ENCODE measurements at places on chromosomes 13 and 19. TPM values are rescaled to one million over a fixed set of nuclear protein-coding genes. Genes with fewer than 3 reads are reported as not detected.
A peak's percentile ranks its signal among the peaks of the same experiment; 100 is the strongest.

Gene CEACAM7
- total RNA-seq = not detected

DNA sequence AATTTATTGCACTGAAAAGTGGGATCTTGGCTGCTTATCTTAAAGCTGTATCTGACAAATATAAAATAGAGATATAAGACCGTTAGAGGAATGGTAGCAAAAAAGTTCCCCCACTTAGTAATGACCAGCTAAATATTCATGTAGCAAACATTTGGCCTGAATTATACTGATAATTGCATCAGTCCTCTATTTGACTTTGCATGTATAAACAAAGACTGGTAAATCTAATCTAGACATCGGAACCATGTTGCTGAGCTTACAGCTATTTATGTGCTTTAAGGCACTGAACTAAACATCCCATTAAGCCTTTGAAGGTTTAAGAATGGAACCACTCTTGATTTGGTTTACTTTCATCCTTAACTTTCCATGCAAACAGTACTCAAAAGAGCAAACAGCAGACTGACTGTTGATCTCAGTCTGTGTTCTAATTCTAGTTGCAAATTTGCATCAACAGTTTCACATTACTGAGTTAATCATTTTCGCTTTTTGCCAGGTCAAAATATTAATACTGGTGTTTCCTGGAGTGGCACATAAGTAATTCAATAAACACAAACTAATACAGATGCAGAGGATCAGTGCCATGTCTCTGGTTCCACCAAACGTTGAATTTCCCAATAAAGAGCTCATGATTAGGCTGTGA lies 203.5 kb upstream of the HTR2A start:
- DNase-seq = no peak

DNA sequence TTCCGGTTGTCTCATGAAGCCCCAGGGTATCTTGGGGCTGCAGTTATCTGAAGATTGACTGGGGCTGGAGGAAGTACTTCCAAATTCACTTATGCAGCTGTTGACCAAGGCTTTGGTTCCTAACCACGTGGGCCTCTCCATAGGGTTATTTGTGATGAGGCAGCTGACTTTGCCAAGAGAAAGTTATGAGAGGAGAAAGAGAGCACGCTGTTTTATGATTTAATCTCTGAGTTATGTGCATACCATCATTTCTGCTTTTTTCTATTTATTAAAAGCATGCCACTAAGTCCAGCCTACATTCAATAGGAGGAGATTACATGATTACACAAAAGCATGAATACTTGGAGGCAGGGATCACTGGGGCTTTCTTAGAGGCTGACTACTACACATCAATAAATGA lies 215.5 kb downstream of the NHLRC3 start:
- no peak for DNase-seq

DNA sequence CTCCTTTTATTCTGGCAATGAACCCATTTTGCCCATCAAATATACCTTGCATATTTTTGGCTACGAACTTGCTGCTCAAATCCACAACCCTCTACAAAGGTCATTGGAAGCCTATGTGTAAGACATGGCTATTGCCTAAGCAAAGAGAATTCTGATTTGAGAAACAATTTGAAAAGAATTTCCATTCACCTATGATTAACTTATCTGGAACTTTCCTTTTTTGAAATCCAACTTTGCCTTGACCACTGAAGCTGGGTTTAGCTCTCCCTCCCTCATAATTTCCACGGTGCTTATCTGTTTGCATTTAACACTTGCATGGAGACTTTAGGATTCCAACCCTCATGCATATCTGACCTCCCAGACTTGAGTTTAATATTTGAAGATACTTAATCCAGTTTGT lies 1514.7 kb upstream of the SLC10A2 start:
- no peak for DNase-seq

GRCh38 chr19:51702103-51702824 lies 9.1 kb downstream of the SPACA6 start:
- peak; percentile 60 for DNase-seq

- DNase-seq = no peak
Observed at GRCh38 chr13:67390462-67391086, 160.4 kb upstream of the PCDH9 start.

DNA sequence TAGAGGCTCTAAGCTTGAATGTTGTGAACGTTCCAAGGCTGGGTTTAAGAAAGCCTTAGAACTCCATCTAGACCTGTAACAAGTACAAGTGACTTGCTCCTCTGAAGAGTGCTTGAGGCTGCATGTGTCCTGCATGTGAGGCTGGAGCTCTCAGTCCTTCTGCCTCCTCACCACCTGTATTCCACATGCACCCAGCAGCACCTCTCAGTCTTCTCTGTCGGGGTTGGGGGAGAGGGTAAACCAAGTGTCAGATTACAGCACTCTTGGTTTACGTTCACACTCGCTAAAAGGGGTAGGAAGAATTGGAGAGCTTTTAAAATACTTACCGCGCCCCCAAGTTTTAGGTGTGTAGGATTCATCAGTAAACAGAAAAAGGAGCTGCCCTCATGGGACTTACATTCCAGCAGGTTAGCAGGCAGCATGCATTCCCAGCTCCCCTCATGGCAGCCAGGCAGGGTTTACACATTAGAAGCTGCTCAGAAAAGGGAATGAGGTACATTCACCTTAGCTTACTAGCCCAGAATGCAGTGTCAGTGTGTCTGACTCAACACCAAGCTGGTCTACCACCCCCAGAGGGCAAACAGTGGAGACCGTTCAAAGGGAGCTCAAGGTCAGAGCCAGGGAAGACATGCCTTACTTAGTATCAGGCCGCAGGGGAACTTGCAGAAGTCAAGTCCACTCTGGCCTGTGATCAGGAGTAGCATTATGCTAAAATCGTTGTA lies 248.1 kb downstream of the PCCA start:
- no peak for DNase-seq

GRCh38 chr13:31476753-31477152 lies 262.6 kb upstream of the RXFP2 start:
- DNase-seq = no peak

Gene RLN3
- not detected for total RNA-seq

DNA sequence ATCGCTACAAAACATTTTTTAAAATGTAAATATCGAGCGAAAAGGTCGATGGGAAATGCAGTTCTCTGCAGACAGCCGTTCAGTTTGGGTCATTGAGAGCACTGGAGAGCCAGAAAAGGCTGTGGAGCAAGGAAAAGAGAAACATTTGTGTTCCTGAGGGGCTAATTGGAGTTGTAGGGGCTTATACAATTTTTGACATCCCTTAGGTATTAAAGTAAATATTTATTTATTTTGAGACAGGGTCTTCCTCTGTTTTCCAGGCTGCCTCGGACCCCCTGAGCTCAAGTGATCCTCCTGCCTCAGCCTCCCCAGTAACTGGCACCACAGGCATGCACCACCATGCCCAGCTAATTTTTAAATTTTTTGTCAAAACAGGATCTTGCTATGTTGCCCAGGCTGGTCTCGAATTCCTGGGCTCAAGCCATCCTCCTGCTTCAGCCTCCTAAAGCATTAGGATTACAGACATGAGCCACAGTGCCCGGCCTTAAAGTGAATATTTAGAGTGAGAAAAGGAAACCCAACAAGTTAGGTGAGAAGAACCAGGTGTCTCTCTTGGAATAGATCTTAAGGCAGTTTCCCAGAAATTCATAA lies 825 bp upstream of the YIF1B start:
- no peak for DNase-seq

Gene ATP1A3
- total RNA-seq = 85.0 TPM

DNA sequence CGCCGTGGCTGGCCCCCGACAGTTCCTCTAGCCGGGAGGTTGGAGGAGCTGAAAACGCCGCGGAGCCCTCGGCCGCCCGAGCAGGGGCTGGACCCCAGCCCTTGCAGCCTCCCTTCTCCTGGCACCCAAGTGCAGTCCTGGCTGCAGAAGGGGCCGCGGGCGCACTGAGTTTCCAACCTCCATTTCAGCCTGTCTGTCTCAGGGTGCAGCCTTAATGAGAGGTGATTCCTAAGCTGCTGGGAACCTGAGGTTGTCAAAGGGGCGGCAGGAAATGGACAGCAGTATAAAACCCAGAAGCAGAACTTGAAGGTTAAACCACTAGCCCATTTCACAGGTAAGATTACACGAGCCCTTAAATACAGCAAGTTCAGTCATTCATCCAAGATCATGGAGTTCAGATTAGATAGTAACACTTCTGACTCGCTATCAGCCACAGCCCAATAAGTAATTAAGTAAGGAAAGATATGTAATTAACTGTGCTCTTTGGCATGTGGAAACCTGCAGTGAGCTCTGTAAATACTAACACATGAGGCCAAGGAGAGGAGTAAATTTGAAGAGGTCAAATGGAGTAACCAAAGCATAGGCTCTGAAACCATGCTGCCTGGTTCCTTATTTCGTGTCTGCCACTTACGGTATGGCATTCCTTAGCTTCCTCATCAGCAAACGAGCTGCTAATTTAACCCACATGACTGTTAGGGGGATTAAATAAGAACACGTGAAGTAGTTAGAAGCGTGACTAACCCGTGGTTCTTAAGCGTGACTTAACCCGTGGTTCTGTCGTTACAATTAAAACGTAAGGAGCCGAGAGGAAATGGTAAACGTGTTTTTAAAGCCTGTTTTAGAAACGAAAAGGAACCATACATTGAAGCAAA lies 686 bp downstream of the SETDB2 start:
- DNase-seq = peak; percentile 4

Gene FSTL3
- 11.5 TPM for total RNA-seq

Gene CCDC169
- total RNA-seq = 3.4 TPM

DNA sequence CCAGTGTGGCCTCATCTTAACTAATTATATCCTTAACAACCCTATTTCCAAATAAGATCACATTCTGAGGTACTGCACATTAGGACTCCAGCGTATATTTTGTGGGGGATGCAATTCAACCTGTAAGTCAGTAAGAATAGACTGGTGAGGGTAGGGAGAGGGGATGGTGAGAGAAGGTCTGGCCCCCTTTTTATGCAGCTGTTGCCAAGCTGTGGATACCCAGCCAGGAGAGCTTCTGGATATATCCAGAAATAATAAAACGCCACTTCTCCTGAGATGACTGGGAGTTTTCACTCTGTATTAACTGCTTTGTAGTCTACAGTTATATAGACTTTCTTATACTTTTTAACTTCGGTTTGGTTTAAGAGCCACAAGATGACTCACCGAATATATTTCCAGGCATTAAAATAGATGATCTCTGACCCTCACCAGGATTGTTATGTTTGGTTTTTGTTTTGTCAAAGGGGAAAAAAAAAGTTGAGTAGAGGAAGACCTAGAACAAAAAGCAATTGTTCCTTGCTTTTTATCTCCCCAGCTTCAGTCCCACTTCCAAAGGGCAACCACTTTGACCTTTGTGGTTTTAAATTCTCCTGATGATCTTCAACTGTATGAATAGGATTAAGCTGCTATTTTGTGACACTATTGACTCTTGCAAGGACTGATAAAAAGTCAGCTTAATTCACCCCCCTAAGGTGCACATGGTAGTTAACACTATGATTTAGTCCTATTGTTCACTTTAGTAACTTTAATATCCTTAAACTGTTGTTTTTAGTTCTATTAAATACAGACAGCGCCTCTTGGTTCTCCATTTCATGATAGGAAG lies 3.1 kb upstream of the NEK3 start:
- no peak for DNase-seq

GRCh38 chr13:99263126-99263785 lies 5.1 kb upstream of the GPR18 start:
- no peak for DNase-seq

Gene SGCG
- total RNA-seq = 1.1 TPM

Gene C19orf73
- total RNA-seq = 3.1 TPM

Measured in spinal cord (tissue), 10 donors.